ENCODE measurements at places on chromosomes 3 and 15. TPM values are rescaled to one million over a fixed set of nuclear protein-coding genes. Genes with fewer than 3 reads are reported as not detected.
A peak's percentile ranks its signal among the peaks of the same experiment; 100 is the strongest.

CDCP1 gene
- 6.4 TPM for total RNA-seq

ASB14 gene
- not detected for total RNA-seq

GATA2 gene
- total RNA-seq, result 15.4 TPM

TRIM42 gene
- not detected for total RNA-seq

CSPG4 gene
- 133 TPM for total RNA-seq

RGMA gene
- total RNA-seq, result 101 TPM

ZBBX gene
- total RNA-seq, result 0.17 TPM

TRPM1 gene
- not detected for total RNA-seq

U2SURP gene
- 49.9 TPM for total RNA-seq

DNA sequence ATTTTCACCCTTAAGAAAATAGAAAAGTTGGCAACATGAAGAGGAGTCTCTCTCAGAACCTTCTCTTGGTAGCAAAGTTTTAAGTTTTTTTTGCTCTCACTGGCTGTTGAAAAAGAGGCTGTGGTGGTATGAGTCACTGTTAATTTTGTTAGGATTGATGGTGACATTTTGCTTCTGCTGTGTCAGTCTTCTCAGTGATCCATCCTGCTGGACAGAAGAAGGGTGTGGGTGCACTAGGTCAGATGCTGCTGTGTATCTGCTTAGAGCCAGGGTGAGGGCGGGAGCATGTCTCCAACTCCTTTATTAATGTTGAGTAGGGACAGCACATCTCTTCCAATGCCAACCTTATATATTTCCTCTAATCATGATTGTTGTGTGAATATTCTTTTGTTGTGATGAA lies 369.5 kb downstream of the FEZF2 start:
- DNase-seq, result no peak
- H3K4me3 ChIP-seq, result no peak overlapping the region
- peaks cover 21% of the 10 kb centered on the region for H3K36me3 ChIP-seq
- H3K4me1 ChIP-seq, result no peaks in the 10 kb centered on the region
- H3K27ac ChIP-seq, result no peak overlapping the region

- no peak for DNase-seq
- no peak overlapping the region for H3K27ac ChIP-seq
- no peaks in the 10 kb centered on the region for H3K4me1 ChIP-seq
- H3K27me3 ChIP-seq, result no peaks in the 10 kb centered on the region
- H3K36me3 ChIP-seq, result no peaks in the 10 kb centered on the region
These were observed 791.0 kb downstream of the OTOL1 start for GRCh38 chr3:162287600-162287999.

DNA sequence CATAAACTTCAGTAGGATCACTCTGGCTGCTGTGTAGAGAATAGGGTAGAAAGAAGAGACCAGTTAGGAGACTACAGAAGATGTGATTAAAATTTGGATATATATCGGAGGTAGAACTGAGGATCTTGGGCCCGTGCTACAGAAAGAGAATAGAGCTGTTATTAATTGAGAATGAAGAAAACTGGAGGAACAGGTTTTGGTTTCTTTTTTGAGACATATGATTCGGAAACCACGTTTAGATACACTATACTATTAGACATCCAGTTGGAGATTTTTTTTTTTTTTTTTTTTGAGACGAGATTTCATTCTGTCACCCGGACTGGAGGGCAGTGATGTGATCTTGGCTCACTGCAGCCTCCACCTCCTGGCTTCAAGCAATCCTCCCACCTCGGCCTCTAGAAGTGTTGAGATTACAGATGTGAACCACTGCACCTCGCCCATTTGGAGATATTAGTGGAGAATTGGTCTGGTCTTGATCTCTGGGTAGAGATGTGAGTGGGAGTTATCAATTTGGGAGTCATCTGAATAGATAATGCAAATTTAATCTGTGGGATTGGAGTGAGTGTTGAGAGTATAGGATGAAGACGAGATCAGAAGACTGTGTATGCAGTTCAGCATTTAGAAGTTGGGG lies 50.9 kb downstream of the TCF12 start:
- H3K36me3 ChIP-seq, result no peaks in the 10 kb centered on the region
- H3K4me1 ChIP-seq, result peaks cover 62% of the 10 kb centered on the region
- DNase-seq, result no peak
- H3K27ac ChIP-seq, result no peak overlapping the region
- H3K4me3 ChIP-seq, result no peak overlapping the region

DNA sequence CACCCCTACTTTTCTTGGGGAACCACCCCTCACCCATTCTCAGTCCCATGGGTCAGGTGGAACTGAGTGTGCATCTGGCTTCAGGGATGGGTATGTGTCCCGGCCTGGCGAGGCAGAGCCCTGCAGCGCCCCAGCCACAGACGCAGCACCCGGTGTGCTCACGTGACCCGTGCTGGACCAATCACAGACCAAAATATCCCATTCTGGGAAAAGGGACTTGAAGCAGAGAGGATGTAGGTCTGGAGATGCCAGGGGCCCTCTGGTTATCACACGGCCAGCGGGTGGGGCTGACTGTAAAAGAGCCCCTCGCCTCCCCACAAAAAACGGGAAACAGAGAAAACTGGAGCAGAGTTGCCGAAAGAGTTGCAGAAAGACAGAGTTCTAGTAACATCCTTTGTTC lies 138.0 kb upstream of the RAD18 start:
- no peak for DNase-seq
- no peaks in the 10 kb centered on the region for H3K27me3 ChIP-seq
- H3K4me1 ChIP-seq, result no peaks in the 10 kb centered on the region
- no peaks in the 10 kb centered on the region for H3K36me3 ChIP-seq
- H3K27ac ChIP-seq, result no peak overlapping the region

GRCh38 chr15:44659056-44659455 lies 4.4 kb downstream of the SPG11 start:
- H3K27ac ChIP-seq, result no peak overlapping the region
- no peaks in the 10 kb centered on the region for H3K27me3 ChIP-seq
- H3K36me3 ChIP-seq, result peaks cover 35% of the 10 kb centered on the region
- no peak for DNase-seq
- no peak overlapping the region for H3K4me3 ChIP-seq

DNA sequence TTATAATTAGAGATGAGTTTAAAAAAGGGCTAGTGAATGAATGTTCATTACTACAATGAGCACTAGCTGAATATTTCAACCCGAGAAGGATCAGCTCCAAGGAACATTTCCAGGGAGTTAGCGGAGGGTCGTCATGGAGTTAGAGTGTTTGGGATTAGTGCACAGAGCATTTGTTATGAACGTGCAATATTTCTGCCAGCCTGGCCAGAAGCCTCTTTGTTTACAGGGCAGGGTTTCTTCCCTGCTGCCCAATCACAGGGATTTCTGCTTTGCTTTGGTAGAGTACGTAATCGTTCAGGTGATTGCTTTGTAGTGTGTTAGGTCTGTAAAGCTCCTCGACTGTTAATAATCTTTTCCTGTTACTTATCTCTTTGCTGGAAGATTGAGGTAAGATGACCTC lies 5.9 kb downstream of the CGNL1 start:
- peaks cover 70% of the 10 kb centered on the region for H3K4me1 ChIP-seq
- no peaks in the 10 kb centered on the region for H3K36me3 ChIP-seq
- no peaks in the 10 kb centered on the region for H3K27me3 ChIP-seq
- no peak overlapping the region for H3K4me3 ChIP-seq
- peak overlapping the region; percentile 73 for H3K27ac ChIP-seq
- DNase-seq, result no peak

DNA sequence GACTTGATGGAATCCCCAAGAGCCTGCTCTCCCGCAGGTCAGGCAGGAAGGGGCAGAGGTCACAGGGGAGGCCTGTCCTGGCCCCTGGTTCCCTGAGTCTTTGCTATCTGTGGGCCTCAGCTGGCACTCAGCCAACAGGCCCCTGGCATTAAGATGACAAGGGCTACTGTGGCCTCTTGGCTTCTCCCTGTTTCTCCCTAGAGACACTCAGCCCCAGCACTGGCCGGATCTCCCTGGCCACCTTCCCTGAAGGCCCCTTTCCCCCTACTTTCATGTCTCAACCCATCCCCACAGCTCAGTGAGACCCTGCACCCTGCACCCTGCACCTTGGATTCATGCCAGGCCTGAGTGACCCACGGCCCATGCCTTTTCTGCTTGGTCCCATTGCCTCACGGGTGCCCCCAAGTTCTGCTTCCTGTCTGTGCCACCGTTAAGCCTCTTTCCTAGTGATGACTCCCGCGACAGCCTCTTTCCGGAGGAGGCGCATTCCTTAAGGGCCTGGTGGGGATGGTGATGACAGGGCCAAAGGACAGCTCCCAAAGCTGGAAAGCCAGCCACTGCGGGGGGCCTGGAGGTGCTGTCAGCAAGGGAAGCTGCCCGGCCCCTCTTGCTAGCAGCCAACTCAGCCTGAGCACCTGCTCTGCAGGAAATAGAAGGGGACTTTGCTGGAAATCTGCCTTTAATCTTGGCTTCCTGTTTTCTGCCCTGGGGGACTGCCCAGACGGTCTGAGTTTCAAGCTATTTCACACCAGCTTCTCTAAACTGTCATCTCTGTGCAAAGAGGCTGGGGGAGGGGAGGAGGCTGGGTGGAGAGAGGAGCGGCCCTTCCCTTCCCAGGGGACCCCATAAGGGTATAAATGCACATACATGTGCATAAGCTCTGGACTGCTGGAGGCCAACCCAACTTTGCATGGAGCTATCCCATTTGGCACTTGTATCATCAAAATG lies 4.8 kb upstream of the CSK start:
- H3K36me3 ChIP-seq, result no peaks in the 10 kb centered on the region
- H3K27ac ChIP-seq, result no peak overlapping the region
- peaks cover 33% of the 10 kb centered on the region for H3K4me1 ChIP-seq
- DNase-seq, result no peak
- H3K27me3 ChIP-seq, result no peaks in the 10 kb centered on the region

- no peak for DNase-seq
- H3K27ac ChIP-seq, result no peak overlapping the region
These were observed 97.9 kb upstream of the C3orf80 start for GRCh38 chr3:160127308-160127707.

- H3K4me1 ChIP-seq, result no peaks in the 10 kb centered on the region
- no peak overlapping the region for H3K4me3 ChIP-seq
- H3K27me3 ChIP-seq, result no peaks in the 10 kb centered on the region
- H3K27ac ChIP-seq, result no peak overlapping the region
- no peaks in the 10 kb centered on the region for H3K36me3 ChIP-seq
These were observed 377.5 kb downstream of the EDEM1 start for GRCh38 chr3:5565026-5565425.

GRCh38 chr3:10768708-10769394 lies 47.2 kb upstream of the SLC6A11 start:
- peak; percentile 64 for DNase-seq
- H3K4me3 ChIP-seq, result no peak overlapping the region
- no peak overlapping the region for H3K27ac ChIP-seq
- no peaks in the 10 kb centered on the region for H3K36me3 ChIP-seq
- H3K4me1 ChIP-seq, result no peaks in the 10 kb centered on the region

DNA sequence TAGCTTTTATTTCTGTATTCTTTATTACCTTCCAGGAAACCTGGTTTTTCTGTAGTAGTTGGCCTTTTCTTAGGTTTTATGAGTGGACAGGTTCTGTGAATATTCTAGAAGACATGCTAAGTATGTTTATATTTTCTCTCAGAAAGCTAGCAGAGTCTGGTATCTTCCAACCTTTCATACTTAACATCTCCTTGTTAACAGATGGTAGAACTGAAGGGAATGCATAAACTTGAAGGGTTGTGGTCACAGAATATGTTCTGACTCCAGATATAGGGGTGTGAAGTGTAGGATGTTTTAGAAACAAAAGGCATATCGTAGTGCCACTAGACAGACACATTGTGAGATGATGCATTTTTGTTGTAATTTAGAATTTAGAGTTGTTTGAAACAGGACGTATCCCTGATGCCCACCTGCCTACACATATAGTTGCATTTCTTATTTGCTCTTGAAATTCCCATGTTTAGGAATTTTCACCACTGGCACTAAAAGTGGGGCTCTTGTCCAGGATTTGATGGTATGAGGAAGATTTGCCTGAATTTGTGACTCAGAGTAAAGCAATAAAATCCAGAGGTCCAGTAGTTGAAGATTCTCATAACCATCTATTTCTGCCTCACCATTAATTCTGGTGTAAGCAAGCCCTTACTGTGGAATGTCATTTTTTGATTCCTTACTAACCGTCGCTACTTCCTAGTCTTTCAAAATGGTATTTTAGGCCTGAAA lies 274.5 kb downstream of the FEZF2 start:
- H3K4me3 ChIP-seq, result no peak overlapping the region
- no peak for DNase-seq
- no peaks in the 10 kb centered on the region for H3K27me3 ChIP-seq

DNA sequence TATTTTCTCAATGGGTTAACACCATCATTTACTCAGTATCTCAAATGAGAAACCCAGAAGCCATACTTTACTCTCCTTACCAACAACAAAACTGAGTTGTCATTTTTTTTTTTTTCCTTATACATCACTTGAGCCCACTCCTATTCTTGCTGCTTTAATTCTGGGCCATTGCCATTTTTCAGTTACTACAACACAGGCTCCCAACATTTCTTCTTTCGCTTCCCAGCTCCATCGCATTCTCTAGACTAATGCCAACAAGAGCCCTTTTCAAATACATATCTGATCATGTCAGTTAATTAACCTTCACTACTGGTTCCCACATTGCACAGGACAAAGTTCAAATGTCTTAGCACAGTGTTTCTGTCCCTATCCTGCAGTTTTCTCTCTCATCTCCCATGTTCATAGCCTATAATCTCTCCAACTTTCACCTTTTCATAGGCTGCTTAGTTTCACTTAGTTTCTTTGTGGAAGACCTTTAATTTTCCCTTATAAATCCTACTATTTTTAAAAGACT lies 22.5 kb upstream of the ANXA2 start:
- no peak for DNase-seq
- H3K4me1 ChIP-seq, result no peaks in the 10 kb centered on the region
- H3K36me3 ChIP-seq, result peaks cover 15% of the 10 kb centered on the region

GRCh38 chr3:139457066-139457465 lies 19.2 kb downstream of the RBP2 start:
- no peaks in the 10 kb centered on the region for H3K4me1 ChIP-seq
- DNase-seq, result no peak
- no peak overlapping the region for H3K4me3 ChIP-seq
- H3K36me3 ChIP-seq, result no peaks in the 10 kb centered on the region

DNA sequence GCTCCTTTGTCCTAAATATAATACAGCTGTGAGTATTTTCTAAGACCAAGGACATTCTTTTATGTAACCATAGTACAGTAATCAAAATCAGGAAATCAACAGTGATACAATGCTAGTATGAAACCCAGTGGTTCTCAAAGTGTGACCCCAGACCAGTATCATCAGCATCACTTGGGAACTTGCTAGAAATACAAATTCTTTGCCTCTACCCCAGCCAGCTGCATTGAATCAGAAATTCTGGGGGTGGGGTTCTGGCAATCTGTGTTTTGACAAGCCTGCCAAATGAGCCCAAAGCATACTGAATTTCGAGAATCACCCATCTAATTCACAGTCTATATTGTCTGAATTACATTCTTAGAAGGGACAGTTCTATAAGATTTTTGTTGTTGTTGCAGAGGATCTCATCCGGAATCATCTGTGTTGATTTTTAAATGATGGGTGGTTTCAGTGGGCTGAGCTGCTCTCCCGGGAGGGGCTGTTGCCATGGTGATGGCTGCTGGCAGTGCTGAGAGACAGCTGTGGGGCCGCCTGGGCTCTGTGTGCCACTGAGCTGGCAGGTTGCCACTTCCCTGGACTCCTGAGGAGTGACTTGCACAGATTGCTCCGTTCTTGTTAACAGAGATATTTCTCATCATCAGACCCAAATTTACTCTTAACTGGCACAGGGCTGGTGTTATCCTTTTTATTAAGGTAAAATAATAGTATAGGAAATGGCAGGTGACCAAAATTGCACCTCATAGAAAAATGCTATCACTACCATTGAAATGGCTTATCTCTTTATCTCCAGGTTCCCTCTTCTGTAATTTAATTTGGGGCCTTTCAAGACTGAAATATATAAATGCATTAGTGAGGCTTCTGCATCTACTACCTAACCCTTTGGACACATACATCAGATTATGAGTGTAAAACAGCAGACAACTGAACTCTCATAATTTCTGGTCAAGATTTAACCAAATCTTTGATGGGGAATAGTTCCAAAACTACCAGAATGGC lies 56.5 kb downstream of the NEK11 start:
- no peaks in the 10 kb centered on the region for H3K27me3 ChIP-seq
- H3K4me3 ChIP-seq, result no peak overlapping the region
- no peaks in the 10 kb centered on the region for H3K36me3 ChIP-seq
- H3K27ac ChIP-seq, result no peak overlapping the region
